ENCODE measurements at places on chromosomes 7 and 10.

GRCh38 chr7:88965371-88965770 is 169.8 kb upstream of the TEX47 start:
- DNase-seq: no peak

DNA sequence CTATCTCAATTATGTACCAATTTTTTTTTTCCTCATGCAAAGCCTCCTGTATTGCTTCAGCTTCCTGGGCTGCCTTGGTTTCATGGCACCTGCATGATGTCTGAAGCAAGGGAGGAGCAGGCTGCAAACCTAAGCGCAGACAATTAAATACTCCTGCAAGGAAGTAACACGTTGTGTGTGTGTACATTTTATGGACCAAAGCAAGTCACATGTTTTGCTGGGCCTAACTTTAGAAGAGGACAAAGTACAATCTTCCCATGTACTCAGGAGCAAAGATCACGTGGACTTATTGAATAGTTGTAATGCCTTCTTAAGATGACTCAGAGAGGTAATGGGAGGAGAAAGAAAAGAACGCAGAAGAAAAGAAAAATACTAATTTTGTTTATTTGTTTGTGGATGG is 944.0 kb upstream of the C7orf33 start:
- DNase-seq: no peak

DNA sequence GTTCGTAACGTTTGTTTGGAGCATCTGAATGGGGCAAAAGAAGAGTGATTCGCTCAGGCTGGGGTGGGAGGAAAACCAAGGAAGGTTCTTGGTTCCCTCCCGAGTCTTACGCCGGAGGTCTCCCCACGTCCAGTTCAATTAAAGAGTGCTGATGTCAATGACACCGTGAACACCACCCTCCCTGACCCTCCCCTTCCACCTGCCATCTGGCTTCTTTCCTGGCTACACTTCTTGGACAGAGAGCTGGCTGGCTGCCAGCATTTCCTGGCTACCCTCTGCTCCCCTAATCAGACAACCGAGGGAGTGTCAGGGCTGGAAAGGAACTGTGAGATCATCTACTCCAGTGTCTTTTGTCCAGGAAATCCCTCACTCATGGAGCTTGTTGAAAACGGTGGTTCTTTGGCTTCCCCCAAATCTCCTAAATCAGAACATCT is 24.1 kb upstream of the FFAR4 start:
- peak; percentile 61 for DNase-seq

DNA sequence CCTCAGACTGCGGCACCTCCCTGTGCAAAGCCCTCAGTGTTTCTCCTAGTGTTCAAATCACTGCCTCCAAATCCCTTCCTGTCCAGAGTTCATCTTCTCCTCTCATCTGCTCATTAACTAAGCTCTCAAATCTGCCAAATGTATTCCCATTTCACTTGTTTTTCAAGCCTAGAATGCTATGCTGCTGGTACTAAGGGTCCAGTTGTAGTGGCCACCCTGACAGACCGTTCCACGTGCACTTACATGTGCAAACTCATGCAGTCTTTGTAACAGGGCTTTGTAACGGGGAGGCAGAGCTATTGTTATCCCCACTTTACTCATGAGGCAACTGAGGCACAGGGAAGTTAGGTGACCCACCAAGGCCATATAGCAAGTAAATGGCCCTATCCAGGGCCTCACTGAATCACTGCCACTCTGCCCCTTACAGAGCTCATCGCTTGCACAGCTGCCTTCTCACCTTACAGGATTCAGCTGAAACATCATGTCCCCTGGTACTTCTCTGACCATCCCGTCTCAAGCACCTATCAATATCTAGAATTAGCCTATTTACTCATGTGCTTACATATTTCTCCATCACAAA is 153.0 kb upstream of the PDE1C start:
- DNase-seq: no peak

DNA sequence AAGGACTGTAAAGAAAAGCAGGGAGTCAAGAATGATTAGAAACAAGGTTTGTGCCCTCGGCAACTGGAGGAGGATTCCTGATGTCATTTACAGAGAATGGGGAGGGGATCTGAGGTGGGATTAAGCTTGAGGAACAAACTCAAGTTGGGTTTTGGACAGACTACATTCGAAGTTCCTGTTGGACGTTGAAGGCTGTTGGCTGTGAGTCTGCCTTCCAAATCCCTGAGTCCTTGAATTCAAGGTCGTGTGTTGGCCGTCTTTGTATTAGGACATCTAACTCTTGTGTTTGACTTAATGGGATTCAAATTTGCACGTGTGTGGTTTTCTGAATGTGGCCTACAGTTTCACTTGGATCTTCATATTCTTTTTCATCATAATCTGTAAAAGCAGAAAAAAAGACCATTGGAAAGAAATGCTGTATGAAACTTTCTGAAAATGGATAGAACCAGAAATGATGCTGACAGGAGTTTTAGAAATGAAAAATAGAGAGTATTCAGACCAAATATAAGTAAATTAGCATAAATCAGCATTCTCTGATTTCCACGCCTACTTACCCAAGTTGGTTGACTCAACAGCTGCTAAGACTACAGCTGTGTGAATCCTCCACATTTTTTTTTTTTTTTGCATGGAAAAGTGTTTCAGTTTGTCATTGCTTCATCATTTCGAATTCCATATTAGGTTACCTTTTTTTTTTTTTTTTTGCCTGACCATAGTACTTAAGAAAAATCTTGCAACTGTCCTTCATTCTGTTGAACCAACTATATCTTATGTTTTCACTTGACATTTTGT is 94.8 kb downstream of the KIAA1217 start:
- peak; percentile 20 for DNase-seq

DNA sequence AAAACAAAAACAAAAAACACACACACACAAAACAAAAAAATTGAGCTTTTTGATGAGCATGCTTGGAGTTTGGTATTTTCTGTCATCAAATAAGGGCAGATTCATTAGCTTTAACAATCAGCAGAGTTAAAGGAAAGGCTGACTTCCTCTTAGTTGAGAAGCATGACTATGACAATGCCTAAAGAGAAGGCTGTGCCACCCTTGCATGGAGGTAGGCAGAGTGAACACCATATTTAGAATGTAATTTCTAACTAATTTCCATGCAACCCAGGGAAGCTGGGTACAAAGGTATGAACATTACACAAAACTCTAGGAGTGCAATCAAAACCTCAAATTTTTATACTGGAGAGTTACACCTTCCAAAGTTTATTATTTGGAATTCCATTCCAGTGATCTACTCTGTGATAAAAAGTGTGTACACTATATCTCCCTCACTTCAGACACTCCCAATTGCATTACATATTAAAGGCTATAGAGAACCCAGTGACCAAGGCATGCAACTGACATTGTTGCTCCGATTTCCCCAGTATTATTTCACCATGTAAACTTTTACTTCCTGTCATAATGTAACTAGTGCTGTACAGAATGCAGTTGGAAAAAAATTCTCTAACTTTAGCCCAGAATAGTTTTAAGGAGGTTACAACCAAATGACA is 9.4 kb upstream of the CYCS start:
- DNase-seq: no peak

GRCh38 chr7:94003446-94004023 is 620 bp downstream of the BET1 start:
- no peak for DNase-seq

DNA sequence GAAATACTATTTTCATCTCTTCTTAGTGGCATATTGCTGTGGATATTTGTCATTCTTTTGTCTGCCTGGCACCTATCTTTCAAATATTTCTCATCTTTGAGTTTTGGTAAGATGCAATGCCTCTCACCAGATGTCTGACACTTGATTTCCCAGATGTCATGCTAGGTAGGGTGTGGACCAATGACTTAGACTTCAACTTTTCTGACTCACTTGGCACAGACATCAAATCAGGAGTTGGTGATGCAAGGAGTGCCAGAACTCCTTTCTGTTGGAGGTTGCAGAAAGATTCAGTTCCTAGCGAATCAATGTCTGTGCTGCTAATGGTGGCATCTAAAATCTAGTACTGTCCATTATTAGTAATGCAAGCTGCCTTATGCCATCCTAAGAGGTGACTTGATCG is 216.9 kb upstream of the FERD3L start:
- DNase-seq: no peak

GRCh38 chr10:70493660-70494234 is 15.2 kb downstream of the PALD1 start:
- no peak for DNase-seq

GRCh38 chr10:113261611-113262091 is 291.2 kb upstream of the HABP2 start:
- DNase-seq: peak; percentile 76

GRCh38 chr10:17659365-17659764 is 15.4 kb downstream of the STAM start:
- no peak for DNase-seq

- DNase-seq: no peak
Measured at GRCh38 chr10:131207176-131207575, 104.3 kb downstream of the TCERG1L start.

- DNase-seq: no peak
Measured at GRCh38 chr10:77692782-77693181, 55.2 kb upstream of the KCNMA1 start.

- no peak for DNase-seq
Measured at GRCh38 chr7:150665089-150665748, 20.3 kb upstream of the GIMAP2 start.

DNA sequence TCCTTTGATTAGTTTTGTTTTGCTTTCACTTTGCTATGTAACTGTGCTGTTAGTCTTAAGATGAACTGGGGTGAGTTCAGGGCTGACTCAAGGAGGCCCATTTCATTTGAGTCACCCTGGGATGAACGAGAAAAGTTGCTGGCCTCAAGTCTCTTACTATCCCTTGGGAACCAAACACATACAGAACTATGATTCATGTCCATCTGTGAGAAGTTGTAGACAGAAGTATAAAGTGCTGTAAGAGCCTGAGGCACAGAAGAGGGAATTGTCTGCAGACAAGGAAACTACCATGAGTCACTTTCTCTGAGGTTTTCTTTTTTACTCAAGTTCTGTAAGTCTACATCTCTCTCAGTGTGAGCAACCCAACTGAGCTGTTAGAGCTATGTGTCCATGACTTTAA is 179.8 kb upstream of the CSTF2T start:
- peak; percentile 67 for DNase-seq

DNA sequence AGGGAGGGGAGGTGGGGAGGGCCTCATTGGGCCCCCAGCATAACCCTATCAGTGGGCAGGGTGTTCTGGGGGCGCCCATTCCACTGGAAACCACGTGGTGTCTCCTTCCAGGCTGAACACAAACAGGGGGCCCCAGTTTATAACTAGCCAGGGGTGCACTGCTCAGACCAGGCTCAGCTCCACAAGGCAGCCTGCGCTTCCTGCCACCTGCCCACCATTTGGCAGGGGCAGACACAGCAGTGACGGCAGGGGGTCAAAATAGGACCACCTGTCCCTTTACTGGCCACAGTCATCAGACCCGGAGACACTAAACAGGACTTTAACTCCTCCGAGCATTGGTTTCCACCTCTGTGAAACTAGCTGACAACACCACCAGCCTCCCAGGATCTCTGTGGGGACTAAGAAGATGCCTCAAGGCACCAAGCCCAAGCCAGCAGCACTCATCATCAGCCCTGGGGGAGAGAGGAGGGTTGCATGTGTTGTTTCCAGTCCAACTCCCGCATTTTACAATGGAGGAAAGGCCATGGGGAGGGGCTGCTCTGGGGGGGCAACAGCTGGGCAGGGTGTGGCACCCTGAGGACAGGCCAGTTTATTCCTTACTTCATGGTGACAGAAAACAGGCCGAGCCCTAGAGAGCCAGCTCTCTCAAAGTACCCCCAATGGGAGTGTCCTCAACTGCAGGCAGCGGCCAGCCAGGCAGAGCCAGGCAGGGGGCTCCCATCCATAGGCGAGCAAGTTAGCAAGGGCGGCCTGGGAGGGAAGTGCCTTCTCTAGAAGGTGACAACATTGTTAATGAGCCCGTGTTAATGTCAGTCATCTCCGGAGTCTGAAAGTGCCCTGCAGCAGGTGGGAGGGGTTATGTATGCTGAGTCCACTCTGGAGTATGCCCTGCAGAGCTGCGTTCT is 127.6 kb downstream of the TNS3 start:
- DNase-seq: peak; percentile 56

- no peak for DNase-seq
Measured at GRCh38 chr10:11177926-11178471, 160.3 kb downstream of the CELF2 start.

GRCh38 chr10:65194555-65194954 is 1673.4 kb downstream of the REEP3 start:
- no peak for DNase-seq

GRCh38 chr10:15571575-15571974 is 148.1 kb downstream of the ITGA8 start:
- DNase-seq: peak; percentile 71

DNA sequence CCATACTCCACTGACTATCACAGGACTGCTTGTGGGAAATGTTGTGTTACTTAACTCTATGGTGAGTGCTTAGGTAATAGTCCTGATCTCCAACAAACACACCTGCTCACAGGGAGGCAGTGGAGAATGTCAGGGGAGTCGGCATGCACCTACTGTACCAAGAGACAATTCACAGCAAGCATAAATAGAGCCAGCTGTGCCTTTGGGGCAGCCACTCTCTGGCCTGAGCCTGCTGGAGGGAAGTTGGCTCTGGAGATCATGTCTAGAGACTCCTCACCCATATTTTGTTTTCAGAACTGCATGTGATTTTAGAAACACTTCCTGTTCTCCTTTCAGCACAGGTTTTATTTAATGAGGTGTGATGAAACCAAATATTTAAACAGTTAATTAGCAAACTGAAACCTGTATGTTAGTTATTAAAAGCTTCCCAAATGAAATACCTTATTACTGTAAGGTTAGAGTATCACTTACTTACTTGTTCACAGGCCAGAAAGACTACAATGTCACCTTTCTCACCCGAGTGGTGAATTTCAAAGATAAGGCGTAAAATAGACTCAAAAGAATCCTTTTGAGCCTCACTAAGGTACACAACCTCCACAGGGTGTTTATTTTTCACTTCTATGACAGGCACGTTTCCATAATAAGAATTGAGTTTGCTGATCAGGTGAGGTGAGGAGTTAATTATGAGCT is 21.8 kb downstream of the DHX32 start:
- no peak for DNase-seq

GRCh38 chr7:134701272-134701671 is 54.6 kb downstream of the BPGM start:
- peak; percentile 10 for DNase-seq

DNA sequence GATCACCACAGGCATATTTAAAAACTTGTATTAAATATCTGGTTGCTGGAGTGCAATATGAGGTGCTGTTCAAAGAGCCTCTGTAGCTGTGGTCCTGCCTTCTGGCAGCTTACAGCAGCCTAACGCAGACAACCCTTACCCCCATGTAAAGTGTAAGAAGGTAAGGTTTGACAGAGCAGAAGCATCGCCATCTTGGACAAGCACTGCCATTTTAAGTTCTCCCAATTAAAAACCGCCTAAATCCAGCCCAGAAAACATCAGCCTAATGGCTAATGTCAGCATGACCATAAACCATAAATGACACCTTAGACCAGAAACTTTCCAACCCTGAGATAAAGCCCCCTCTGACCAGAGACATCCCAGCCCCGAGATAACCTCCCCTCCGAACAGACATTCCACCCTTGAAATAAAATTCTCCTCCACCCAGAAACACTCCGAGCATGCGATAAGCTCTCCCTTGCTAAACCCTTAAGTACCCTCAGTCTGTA is 5.3 kb upstream of the OIT3 start:
- no peak for DNase-seq

- no peak for DNase-seq
Measured at GRCh38 chr10:51000976-51001375, 73.3 kb upstream of the PRKG1 start.

- DNase-seq: no peak
Measured at GRCh38 chr7:80370587-80370986, 141.3 kb downstream of the GNAT3 start.

GRCh38 chr10:124238367-124238766 is 145.0 kb upstream of the CHST15 start:
- DNase-seq: no peak

- peak; percentile 63 for DNase-seq
Measured at GRCh38 chr10:101080933-101081931, 19.4 kb downstream of the KAZALD1 start.
